NCI-H226 (cell line): ENCODE measurements at places on chromosomes 7 and 10.

GRCh38 chr7:16609842-16610450 is 35.6 kb downstream of the ANKMY2 start:
- no peak for DNase-seq

DNA sequence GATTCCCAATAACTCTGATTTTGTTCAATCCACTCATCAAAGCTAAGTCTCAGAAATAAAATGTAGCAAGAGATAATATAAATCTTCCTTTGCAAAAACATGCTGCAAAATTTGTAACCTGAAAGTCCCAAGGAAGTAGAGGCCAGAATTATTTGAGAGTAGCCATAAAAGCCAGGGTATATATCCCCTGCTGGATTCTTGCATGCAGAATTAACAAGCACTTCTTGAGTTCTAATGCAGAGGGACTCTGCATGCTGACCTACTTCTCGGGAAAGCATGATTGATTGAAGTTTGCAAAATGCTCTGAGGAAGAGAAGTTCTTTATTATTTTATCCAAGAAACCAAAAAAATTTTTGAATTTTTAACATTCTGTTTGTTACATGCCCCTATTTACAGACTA is 121.6 kb downstream of the THSD7A start:
- no peak for DNase-seq

- DNase-seq, result no peak
Observed at GRCh38 chr10:102279104-102279503, 33.8 kb downstream of the GBF1 start.

- peak; percentile 97 for DNase-seq
Observed at GRCh38 chr10:74589226-74589673, 237.2 kb upstream of the KAT6B start.

GRCh38 chr10:71536332-71536731 is 139.6 kb downstream of the CDH23 start:
- DNase-seq, result no peak

- DNase-seq, result no peak
Observed at GRCh38 chr7:98556288-98556687, 60.8 kb upstream of the NPTX2 start.

- no peak for DNase-seq
Observed at GRCh38 chr10:71239946-71240795, 27.8 kb downstream of the UNC5B start.

DNA sequence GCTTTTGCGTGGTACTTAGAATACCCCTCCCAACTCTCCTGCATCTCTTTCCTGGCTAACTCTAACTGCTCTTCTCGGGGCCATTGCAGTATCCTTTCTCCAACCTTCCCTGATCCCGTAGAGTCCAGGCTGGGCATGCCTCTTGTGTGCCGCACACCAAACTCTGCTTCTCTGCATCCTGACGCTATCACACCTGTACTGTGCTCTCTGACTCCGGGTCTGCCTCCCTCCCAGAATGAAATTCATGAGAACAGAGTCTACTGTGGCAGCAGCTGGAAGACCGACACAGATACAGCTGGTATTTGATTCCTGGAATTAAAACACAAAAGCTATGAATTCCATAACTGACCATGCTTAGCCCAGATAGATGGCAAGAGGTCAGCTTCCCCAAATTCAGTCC is 60.9 kb downstream of the C10orf67 start:
- DNase-seq, result no peak

GRCh38 chr7:45171946-45172345 is 14.4 kb downstream of the RAMP3 start:
- no peak for DNase-seq

DNA sequence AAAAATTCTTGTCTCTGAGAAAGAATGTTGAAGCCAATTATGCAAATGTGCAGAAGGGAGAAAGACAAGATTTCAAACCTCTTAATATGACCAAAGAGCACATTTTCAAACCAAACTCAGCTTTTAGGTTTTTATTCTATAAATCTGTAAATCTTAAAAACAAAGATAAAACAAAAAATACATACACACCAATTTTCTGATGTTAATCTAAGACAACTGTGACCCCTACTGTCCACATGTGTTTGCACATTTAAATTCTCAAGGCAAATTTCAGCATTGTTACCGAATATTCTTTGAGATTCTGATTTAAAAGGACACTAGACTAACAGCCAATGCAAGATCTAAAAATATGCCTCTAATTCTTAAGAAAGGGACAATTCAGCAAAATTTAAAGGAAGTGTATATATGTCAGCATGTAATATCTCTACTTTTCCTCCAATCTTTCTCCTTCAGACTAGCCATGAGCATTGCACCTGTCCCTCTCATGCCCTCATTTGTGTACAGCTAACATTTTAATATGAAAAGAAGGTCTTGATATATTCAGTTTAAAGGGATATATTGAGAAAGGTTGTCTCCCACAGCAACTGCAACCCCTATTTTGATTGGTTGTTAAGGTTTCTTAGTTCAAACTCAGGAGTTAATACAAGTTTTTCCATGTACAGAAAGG is 417.9 kb downstream of the IPMK start:
- no peak for DNase-seq

GRCh38 chr10:131663351-131663750 is 237.5 kb upstream of the PPP2R2D start:
- no peak for DNase-seq

GRCh38 chr10:11886851-11887250 is 63.7 kb downstream of the PROSER2 start:
- peak; percentile 20 for DNase-seq

GRCh38 chr10:27744802-27745731 is 552 bp downstream of the MKX start:
- no peak for DNase-seq

DNA sequence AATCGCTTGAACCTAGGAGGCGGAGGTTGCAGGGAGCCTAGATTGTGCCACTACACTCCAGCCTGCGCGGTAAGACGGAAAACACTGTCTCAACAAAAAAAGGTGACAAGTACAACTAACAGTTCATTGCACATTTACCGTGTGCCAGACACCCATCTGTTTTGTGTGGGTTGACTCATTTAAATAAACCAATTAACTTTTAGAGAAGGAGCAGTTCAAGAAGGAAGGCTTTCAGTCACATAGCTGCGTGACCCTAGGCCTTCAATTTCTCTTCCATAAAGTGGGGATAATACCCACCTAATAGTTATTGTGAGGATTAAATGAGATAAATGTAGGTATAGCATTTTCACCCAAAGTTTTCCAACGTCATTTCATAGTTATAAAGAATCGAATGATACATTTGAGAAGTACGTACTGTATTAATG is 52.3 kb upstream of the KDM7A start:
- DNase-seq, result no peak

- no peak for DNase-seq
Observed at GRCh38 chr7:141452911-141453310, 98.3 kb upstream of the AGK start.

GRCh38 chr10:131973160-131973951 is 8.4 kb downstream of the BNIP3 start:
- DNase-seq, result no peak

DNA sequence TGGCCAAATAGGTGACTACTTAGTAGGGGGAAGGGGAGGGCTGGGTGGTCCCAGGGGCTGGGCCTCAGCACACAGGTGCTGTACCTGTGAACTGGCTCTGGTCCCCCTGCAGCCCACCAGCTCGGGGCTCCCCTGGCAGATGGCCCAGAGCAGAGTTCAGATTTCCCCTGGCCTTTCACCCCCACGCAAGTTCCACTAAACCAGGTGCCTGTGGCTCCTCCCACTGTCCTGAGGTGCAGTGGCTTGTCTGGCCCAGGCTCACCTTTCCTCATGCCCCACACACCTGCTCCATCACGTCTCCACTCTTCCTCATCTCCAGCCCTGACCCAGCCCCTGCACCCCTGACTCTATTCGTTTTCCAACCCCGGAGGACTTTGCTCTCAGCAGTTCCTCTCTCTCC is 47.3 kb upstream of the OPALIN start:
- DNase-seq, result no peak

- no peak for DNase-seq
Observed at GRCh38 chr10:27207350-27207749, 33.2 kb downstream of the ACBD5 start.

GRCh38 chr7:32892521-32893206 is 1.1 kb upstream of the KBTBD2 start:
- peak; percentile 80 for DNase-seq

GRCh38 chr7:88268858-88269257 is 37.8 kb downstream of the STEAP4 start:
- no peak for DNase-seq

GRCh38 chr10:110739811-110740271 is 95.7 kb downstream of the RBM20 start:
- no peak for DNase-seq

DNA sequence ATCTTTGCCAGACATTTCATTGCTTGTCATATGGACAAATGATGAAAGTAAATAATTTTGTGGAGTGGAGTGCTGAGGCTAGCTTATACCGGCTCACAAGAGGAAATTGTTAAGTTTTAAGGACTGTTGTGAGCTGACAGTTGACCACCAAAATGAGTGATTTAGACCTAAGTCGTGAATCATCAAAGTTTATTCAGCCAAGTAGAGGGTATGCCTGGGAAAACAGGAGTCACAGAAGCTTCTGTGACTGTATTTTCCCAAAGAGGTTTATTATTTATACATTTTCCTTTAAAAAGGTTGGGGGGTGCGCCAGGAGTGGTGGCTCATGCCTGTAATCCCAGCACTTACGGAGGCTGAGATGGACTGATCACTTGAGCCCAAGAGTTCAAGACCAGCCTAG is 21.8 kb downstream of the MRPS24 start:
- DNase-seq, result no peak

DNA sequence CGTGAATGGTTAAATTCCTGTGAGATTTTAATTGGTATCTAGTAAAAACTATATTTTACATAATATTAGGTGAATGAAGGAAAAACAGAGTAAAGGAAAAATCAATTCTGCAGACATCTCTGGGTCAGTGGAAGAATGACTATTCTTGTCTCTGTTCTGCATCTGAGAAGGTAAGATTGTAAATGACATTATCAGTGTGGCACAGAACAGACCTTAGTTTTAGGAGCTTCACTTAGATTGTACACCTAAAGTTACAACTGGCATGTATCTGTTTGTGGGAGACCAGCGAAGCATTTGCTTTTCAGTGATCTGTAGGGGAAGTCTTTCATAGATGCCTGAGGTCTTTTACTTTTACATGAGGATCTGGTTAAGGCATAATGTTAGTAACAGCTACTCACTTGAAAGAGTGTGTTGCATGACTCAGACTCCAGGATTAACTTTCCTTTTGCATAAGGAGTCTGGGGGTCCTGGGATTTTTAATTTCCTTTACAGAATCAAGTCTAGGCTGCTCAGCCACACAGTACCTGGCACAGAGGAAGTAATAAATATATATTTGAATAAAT is 56.2 kb downstream of the JMJD1C start:
- DNase-seq, result no peak

- DNase-seq, result no peak
Observed at GRCh38 chr10:74765465-74765975, 60.9 kb upstream of the KAT6B start.

GRCh38 chr7:66036788-66037187 is 38.8 kb upstream of the ASL start:
- no peak for DNase-seq

GRCh38 chr10:131559450-131559911 is 248.0 kb upstream of the TCERG1L start:
- DNase-seq, result no peak

GRCh38 chr7:123169065-123169464 is 30.7 kb downstream of the SLC13A1 start:
- no peak for DNase-seq

DNA sequence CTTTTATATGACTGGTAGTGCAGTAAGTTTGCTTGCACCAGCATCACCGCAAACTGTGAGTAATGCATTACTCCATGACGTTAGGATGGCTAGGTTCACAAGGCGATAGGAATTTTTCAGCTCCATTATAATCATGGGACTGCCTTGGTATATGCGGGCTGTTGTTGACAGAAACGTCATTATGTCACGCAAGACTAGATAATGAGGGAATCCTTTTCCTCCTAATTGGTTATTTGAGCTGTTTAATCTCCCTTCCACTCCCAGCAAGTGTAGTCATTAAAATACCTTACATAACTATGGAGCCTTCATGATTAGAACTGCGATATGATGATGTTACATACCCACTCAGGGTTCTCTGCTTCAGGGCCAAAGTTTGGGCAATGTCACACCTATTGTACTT is 17.3 kb downstream of the KLLN start:
- DNase-seq, result peak; percentile 89

GRCh38 chr10:92844746-92845145 is 3.6 kb upstream of the EXOC6 start:
- DNase-seq, result no peak

DNA sequence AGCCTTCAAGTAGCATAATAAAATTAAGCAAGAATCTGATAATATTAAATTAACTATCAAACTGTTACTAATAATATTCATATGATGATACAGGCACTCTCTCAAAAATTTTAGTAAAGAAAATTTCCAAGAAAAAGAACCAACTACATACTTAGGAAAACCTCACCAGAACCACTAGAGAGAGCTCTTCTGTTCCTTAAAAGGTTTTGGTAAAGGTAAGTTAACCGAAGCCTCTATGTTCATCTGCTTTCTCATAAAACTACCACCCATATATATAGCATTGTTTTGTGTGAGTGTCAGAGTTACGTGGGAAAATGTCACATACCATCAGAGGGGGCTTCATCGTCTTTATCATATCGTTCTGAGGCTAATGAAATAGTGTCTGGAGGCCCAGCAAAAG is 20.7 kb downstream of the SKAP2 start:
- peak; percentile 43 for DNase-seq

DNA sequence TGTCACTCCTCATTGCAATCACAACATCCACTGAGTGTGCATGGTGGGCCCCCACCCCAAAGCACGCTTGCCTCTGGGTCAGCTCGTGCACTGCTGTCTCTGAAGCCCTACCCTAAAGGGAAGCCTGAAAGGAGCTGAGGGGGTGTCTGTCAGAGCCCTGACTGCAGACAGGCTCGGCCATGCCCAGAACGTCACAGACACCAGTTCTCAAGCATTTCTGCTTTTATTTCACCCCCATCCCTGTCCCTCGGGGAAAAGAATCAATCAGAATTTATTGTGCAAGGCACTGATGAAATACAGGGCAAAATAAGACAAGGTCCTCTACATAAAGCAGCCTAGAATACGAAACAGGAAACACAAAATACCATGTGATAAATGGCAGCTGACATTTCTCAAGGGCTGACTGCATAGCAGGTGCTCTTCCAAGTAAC is 231.8 kb downstream of the WDR37 start:
- no peak for DNase-seq

- DNase-seq, result no peak
Observed at GRCh38 chr7:43639858-43640491, 57.1 kb downstream of the STK17A start.

- no peak for DNase-seq
Observed at GRCh38 chr10:49118430-49119074, 3.2 kb upstream of the VSTM4 start.

DNA sequence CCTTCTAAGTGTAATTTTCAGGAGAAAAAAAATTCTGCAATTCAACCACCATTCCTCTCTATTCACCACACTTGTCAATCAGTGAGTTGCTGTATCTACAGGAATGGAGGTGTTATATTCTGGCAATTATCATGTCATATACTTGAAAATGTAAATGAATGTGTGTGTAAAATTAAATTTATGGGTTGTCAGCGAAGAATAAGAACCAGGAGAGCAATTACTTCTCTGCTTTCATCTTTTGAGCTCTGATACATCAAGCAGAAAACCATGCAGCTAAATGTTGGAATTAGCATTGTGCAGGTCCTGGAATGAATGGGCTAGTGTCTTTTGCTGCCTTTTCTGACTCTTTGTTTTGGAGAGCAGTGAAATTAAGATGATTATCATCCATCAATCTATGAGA is 207.6 kb downstream of the FOXP2 start:
- DNase-seq, result no peak

- DNase-seq, result no peak
Observed at GRCh38 chr10:130194991-130195645, 58.9 kb downstream of the GLRX3 start.
